ENCODE measurements at places on chromosomes 1 and 21.

- H3K36me3 ChIP-seq = no peaks in the 10 kb centered on the region
- DNase-seq = no peak
- peaks cover 4% of the 10 kb centered on the region for H3K4me1 ChIP-seq
- H3K27ac ChIP-seq = no peak overlapping the region
- H3K4me3 ChIP-seq = no peak overlapping the region
These were observed 90.8 kb downstream of the NFIA start for GRCh38 chr1:61173118-61173517.

DNA sequence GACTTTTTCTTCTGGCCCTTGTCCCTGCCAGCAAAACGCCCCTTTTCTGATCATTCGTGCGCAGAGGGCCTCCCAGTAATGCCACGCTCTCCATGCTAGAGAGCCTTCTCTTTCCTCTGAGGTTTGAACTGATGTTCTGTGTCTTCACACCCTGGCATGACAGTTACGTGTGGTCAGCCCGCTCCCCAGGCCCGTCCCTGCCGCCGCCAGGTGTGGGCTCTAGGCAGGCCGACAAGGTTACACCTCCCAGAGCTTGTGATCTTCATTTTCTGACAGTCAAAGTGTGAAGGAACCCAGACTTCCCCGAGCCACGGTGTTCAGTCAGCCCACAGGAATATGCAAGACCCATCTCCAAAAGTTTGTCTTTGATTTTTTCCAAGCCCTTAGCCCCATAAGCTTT lies 265.6 kb downstream of the TM2D1 start:
- H3K36me3 ChIP-seq = no peaks in the 10 kb centered on the region
- H3K4me1 ChIP-seq = no peaks in the 10 kb centered on the region
- no peak overlapping the region for H3K4me3 ChIP-seq
- no peak overlapping the region for H3K27ac ChIP-seq

DNA sequence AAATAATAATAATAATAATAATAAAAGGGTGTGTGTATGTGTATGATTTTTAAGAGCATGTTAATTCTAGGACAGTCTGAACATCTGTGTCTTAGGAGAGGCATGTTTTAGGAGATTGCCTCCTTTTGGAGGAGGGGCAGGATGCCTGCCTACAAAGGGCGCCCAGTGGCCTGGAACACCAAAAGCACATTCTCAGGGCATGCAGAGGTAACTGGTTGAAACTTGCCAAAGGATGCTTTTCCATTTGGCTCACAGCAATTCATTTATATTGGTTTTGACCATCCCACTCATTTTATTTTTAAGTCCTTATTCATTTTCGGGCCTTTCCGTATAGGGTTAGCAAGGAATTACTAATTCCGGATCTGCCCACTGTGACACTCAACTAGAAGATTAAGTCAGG lies 21.1 kb upstream of the LAMC2 start:
- H3K36me3 ChIP-seq = no peaks in the 10 kb centered on the region
- no peaks in the 10 kb centered on the region for H3K27me3 ChIP-seq
- peaks cover 27% of the 10 kb centered on the region for H3K4me1 ChIP-seq
- peak overlapping the region; percentile 46 for H3K27ac ChIP-seq

DNA sequence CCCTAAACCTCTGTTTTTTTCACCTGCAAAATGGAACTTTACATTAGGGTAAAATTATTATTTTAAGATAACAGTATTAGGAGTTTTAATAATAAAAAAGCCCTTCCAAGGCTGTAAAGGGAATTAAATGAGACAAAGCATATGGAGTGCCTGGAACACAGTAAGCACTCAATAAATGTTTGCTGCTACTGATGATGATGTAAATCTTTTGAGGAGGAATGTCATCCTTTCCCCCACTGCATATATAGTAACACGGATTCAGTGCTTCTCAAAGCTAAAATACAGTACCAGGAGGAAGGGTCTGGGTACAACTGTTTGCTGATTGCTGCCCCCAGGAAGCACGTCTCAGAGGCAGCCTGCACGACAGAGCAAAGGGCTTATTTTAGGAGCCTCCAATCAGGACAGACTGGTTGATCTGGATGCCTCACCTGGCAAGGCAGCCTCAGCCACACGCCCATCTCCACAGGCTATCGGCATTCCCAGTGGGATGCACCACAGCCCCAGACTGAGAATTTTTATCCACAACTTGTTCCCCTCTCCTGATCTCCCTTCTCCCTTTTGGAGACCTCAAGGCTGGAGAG lies 64.4 kb downstream of the GADD45A start:
- peak overlapping the region; percentile 90 for H3K27ac ChIP-seq
- peaks cover 61% of the 10 kb centered on the region for H3K4me1 ChIP-seq
- H3K4me3 ChIP-seq = peak overlapping the region; percentile 34
- no peaks in the 10 kb centered on the region for H3K27me3 ChIP-seq

GRCh38 chr1:59115865-59116264 lies 181.0 kb upstream of the FGGY start:
- peaks cover 17% of the 10 kb centered on the region for H3K4me1 ChIP-seq
- no peaks in the 10 kb centered on the region for H3K36me3 ChIP-seq
- DNase-seq = no peak
- H3K4me3 ChIP-seq = no peak overlapping the region
